ENCODE measurements at places on chromosomes 7 and 10. TPM values are rescaled to one million over a fixed set of nuclear protein-coding genes. Genes with fewer than 3 reads are reported as not detected.
A peak's percentile ranks its signal among the peaks of the same experiment; 100 is the strongest.

DNA sequence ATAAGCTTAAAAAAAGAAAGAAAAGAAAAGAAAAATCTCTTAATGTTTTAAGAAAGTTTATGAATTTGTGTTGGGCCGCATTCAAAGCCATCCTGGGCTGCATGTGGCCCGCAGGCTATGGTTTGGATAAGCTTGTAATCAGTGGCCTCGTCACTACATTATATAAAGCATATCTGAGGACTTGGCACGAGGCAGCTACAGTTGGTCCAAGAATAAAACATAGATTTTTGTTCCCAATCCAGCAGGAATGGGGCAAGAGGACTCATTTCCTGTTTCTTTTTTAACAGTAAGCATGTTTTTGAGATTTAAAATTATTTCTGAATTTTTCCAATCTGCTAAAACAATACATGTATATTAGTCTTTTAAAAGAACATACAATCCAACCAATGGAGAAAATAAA is 28.6 kb downstream of the MCM10 start:
- no peak for DNase-seq

Gene UNCX
- 11.6 TPM for polyA plus RNA-seq

Gene ANKRD61
- polyA plus RNA-seq: 1.4 TPM

Gene TMEM176A
- polyA plus RNA-seq: 101 TPM

- DNase-seq: no peak
Measured at GRCh38 chr7:148854983-148855382, 29.1 kb downstream of the EZH2 start.

GRCh38 chr10:50936335-50936734 is 50.9 kb upstream of the A1CF start:
- DNase-seq: no peak

Gene PNLIPRP1
- polyA plus RNA-seq: not detected

Gene CYP17A1
- polyA plus RNA-seq: 0.60 TPM

Gene APBB1IP
- polyA plus RNA-seq: 1.9 TPM

- DNase-seq: no peak
Measured at GRCh38 chr7:92767437-92767836, 68.9 kb downstream of the CDK6 start.

DNA sequence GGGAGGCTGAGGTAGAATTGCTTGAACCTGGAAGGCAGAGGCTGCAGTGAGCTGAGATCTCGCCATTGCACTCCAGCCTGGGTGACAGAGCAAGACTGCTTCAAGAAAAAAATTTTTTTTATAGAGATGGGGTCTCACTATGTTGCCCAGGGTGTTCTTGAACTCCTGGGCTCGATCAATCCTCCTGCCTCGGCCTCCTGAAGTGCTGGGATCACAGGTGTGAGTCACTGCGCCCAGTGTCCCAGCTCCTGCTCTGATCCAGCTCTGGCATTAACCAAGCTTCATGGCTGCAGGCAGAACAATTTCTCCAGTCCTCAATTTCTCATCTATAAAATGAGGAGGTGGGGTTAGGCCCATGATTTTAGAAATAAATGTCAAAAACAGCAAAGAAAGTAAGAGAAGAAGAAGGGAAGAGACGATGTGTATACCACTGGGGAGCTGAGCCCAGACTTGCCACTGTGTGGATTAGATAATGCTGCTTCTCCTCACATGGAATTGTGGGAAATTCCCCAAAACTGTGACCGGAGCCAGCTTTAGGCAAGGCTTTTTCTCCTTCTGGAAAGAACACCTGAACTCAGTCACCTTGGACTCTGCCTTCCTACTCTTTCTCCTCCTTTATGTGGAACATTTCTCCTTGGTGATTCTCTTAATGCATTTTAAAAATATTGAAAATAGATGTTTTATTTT is 25.5 kb downstream of the IL15RA start:
- no peak for DNase-seq

Gene ASAH2
- polyA plus RNA-seq: 2.2 TPM

GRCh38 chr7:146355216-146355615 is 238.6 kb downstream of the CNTNAP2 start:
- DNase-seq: no peak

DNA sequence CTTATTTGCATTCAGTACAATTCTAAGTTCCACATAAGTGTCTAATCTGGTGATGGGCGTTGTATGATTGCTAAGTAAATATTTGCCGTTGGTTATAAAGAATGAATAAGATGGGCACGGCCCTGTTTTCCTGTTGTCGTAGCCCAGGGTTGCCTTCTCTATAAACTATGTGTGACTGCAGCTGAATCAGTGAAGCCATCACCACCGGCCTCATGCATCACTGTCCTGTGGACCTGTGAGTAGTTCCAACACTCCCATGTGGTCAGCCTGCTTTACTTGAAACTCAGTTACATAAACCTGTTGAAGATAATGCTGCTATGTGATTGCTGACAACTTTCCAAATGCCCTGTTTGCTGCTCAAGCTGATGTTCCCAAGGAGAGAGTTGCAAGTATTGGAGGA is 21.6 kb upstream of the KLF6 start:
- DNase-seq: no peak

DNA sequence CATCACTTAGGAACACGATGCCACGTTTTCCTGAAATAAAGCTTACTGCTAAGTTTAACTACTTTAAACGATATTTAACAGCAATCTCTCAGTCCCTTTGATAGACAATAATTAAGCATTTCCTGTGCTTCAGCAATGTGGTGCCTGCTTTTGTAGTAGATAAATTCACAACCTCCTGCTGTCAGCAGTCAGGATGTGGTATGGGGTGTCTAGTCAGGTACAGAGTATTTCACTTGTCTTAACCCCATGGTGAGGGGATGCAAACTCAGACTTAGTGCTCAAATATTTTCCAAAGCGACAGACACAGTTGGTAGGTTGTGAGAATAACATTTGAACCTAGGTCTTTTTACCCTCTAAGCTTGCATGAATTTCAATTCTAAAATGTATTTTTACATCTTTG is 526.2 kb upstream of the PFKP start:
- no peak for DNase-seq

Gene CPXM2
- polyA plus RNA-seq: 6.7 TPM

- DNase-seq: no peak
Measured at GRCh38 chr10:132707121-132707775, 78.7 kb downstream of the NKX6-2 start.

GRCh38 chr10:72204296-72204695 is 11.5 kb upstream of the ANAPC16 start:
- no peak for DNase-seq

- no peak for DNase-seq
Measured at GRCh38 chr10:17092216-17092944, 37.2 kb downstream of the CUBN start.

DNA sequence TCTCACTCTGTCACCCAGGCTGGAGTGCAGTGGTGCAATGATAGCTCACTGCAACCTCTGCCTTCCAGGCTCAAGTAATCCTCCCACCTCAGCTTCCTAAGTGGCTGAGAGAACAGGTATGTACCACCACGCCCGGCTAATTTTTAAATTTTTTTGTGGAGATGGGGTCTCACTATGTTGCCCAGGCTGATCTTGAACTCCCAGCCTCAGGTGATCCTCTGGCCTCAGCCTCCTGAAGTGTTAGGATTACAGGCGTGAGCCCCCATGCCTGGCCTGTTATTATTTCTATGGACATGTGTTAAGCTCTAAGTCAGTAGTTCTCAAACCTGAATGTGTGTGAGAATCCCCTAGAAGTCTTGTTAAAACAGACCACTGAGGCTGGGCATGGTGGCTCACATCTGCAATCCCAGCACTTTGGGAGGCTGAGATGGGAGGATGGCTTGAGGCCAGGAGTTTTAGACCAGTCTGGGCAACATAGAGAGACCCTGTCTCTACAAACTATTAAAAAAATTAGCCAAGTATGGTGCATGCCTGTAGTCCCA is 24.5 kb downstream of the TMEM270 start:
- DNase-seq: no peak

Gene GARIN1A
- 1.7 TPM for polyA plus RNA-seq

Gene TAS2R16
- polyA plus RNA-seq: not detected

DNA sequence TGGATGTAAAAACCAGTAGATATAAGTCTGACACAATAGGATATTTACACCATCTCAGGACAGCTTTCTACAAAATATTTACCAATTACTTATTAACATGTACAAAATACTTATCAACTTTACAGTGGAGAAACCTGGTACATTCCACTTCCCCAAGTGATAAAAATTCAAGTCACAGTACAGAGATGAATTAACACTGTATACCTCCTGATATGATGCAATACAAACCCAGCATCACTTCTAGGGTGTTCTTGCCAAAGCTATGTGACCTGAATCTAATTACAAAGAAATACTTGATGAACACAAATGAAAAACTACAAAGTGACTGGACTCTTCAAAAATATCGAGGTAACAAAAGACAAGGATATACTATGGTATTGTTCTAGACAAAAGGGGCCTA is 156.4 kb upstream of the FGFR2 start:
- no peak for DNase-seq

Gene GRM3
- 0.07 TPM for polyA plus RNA-seq

- DNase-seq: no peak
Measured at GRCh38 chr10:93030409-93030808, 30.2 kb upstream of the CYP26C1 start.

- no peak for DNase-seq
Measured at GRCh38 chr7:151679881-151680612, 160.4 kb upstream of the RHEB start.

- DNase-seq: no peak
Measured at GRCh38 chr10:5903563-5903962, 13.5 kb downstream of the FBH1 start.

GRCh38 chr7:83413424-83413823 is 235.5 kb downstream of the SEMA3E start:
- DNase-seq: no peak

- peak; percentile 30 for DNase-seq
Measured at GRCh38 chr7:11341285-11341944, 367.7 kb downstream of the PHF14 start.

- no peak for DNase-seq
Measured at GRCh38 chr10:3595736-3596135, 189.3 kb downstream of the KLF6 start.

- no peak for DNase-seq
Measured at GRCh38 chr10:61961278-61961677, 59.8 kb downstream of the ARID5B start.

DNA sequence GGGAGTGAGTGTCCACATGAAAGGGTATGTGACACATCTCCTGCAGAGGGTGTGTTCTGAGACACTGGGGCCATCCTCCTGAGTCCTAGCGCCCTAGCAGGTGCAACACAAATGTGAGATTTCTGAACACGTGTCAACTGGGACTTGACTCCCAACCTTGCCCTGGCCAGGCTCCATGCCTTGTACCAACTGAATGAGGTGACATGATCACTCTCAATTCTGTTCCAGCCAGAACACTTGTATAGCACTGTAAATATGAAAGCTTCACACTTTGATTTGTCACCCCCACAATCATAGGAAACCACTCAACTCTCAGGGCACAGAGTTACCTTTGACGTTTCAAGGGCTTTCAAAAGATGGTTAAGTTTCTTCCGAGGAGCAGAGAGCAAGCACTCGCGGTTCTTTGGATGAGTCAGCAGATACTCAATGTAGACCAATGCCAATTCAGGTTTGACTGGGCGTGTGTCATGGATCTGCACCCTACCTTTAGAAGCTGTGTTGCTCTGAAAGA is 48.6 kb downstream of the NCAPG2 start:
- no peak for DNase-seq

DNA sequence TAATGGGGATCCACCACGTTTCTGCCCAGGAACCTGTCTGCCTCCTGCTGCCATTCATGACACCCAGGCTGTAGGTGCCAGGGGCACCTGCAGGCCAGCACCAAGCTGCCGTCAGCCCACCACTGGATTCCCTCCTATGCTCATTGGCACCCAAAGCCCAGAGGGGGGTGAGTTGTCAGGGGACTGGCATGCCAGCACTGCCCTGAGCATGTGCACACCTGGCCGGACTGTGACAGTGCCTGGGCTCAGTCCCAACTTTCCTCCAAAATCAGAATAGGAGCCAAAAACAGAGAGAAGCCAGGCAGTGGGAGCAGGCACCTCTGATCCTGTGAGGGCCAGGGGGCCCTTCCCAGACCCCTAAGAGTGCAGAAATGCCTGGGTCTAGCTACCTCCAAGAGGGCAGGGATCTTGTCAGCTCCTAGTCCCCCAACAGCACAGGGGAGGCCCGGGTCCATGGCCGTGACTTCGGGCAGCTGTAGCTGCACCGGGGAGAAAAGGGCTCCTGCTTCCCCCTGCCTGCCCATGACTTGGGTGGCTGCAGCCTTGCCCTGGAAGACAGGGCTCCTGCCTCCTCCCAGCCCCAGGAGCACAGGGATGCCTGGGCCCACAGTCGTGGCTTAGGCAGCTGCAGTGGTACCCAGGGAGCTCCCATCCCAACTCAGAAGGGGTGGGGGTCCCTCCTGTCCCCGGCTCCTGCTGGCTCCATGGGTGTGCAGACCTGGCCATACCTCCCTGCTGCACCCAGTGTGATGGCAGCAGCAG is 249.8 kb upstream of the DKK1 start:
- no peak for DNase-seq

GRCh38 chr7:111438369-111439289 is 123.7 kb downstream of the IMMP2L start:
- DNase-seq: no peak

Gene ERVW-1
- polyA plus RNA-seq: 1.1 TPM

Gene DDC
- polyA plus RNA-seq: 83.6 TPM

DNA sequence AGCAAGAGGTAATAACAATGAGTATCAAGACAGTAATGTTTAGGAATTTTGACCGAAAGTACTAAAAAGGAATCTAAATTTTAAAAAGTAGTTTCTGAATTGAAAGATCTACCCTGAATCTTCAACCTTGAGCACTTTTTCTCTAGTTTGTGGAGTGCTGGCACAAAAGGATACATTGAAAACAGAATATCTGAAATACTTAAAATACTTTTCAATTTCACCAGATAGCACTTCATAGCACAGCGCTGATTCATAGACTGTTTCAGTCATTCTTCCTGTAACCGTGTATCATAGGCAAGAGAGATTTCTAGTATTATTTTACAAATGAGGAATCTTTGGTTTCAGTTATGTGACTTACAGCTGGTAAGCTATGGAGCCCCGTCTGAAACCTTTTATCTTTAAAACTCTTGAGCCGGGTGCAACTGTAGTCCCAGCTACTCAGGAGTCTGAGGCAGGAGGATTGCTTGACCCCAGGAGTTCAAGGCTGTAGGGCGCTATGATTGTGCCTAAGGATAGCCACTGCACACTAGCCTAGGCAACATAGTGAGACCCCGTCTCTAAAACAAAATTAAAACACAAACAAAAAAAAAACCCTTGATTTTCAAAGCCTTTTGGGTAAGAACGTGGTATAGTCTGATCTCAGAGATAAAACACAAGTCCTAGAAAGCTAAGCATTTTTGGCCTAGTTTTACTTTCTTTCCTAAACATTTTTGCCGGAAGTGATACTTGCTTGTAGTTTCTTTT is 35.1 kb downstream of the FHIP2A start:
- no peak for DNase-seq

- no peak for DNase-seq
Measured at GRCh38 chr10:48623607-48624132, 18.8 kb upstream of the ARHGAP22 start.

GRCh38 chr10:103727546-103727963 is 127.8 kb downstream of the SH3PXD2A start:
- no peak for DNase-seq

Gene ADCY1
- 4.0 TPM for polyA plus RNA-seq

Gene PCLO
- polyA plus RNA-seq: 8.5 TPM
